ENCODE measurements at places on chromosomes 1 and 21.

DNA sequence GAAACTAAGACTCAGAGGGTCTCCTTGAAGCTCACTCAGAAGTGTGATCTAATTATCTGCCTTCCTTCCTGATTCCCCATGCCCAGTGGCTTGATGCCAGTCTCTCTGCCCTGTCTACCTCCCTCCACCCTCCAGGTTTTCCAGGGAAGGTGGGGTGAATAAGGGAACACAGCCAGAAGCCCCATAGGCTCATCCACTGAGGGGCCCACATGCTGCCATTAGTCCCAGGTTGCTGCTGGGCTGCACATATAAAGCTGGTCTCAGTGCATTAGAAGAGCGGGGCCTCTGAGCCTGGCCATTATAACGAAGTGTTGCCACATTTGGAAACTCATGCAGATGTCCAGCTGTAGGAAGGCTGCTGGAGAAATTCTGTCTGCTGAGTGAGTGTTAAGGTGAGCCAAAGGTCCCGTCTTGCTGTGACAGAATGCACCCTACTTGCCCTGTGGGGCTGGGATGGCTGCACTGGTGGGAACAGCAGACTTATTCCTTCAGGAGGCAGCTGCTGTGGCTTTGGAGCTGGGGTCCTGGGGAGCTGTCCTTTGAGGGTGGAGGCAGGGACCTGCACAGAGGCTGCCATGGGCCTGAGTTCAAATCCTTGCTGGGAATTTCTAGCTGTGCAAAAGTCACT, 2.9 kb downstream of the ADORA1 start:
- no peak for DNase-seq

DNA sequence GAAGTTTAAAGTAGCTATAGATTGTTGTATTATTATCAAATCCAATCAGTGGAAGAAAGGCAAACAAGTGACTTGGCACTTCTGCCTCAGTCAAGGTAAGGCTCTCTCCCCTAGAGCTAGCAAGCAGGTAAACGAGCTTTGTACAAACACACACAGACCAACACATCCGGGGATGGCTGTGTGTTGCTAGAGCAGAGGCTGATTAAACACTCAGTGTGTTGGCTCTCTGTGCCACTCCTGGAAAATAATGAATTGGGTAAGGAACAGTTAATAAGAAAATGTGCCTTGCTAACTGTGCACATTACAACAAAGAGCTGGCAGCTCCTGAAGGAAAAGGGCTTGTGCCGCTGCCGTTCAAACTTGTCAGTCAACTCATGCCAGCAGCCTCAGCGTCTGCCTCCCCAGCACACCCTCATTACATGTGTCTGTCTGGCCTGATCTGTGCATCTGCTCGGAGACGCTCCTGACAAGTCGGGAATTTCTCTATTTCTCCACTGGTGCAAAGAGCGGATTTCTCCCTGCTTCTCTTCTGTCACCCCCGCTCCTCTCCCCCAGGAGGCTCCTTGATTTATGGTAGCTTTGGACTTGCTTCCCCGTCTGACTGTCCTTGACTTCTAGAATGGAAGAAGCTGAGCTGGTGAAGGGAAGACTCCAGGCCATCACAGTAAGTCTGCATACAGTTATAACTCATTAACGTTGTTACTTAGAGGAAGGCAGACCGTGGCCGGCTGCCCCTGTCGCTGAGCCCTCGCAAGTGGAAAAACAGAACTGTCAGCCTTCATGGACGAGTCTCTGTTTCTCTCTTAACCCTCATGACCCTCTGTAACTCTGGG, at the start of gene PALMD:
PALMD (plus strand) TSS at position 415 of the 833 bp plus-strand sequence; CDS start at position 620, 205 bp downstream.
- peak; percentile 17 for DNase-seq

DNA sequence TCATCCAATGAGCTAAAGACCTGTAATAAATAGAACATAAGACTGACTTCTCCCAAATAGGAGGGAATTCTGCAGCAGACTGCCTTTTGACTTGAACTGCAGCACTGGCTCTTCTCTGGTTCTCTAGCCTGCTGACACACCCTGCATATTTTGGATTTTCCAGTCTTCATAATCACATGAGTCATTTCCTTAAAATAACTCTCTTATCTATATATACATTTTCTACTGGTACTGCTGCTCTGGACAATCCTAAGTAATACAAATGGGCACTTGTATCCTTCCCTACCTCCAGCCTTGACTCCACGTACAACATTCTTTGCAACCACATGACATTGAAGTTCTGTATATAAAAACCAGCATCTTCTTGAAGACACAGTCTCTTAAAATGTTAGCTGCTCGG, 429.4 kb upstream of the TMPRSS15 start:
- DNase-seq = no peak

DNA sequence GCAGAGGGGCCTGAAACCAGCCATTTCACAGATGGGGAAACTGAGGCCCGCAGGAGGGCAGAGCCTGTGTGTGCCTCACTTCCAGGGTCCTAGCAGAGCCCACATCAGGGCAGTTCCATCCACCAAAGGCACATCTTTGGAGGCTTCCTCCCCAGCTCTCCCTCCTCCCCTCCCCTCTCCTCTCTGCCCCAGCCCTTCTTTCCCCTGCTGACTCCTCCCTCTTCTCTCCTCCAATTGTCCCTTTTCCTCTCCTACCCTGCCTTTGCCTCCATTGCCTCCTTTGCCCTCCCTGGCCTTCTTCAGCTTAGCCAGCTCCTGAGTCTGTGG, 56.6 kb downstream of the TMEM53 start:
- DNase-seq = no peak

DNA sequence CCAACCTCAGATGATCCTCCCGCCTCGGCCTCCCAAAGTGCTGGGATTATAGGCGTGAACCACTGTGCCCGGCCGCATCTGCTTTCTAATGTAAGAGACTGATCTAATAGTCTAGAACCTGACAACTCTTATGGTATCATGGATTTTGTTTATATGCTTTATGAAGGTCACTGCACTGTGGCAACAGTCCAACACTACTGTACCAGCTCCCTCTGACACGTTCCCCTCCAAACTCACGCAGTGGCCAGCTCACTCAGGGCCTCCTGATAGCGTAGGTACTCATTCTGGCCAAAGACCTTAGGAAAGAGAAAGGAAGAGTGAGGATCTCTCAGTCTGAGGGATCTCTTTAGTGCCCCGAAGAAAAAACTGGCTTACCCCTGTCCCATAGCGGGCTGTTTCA, 6.0 kb upstream of the CFAP141 start:
- no peak for DNase-seq

- no peak for DNase-seq
These were observed 52.9 kb downstream of the PDE4B start for GRCh38 chr1:65845535-65846060.

DNA sequence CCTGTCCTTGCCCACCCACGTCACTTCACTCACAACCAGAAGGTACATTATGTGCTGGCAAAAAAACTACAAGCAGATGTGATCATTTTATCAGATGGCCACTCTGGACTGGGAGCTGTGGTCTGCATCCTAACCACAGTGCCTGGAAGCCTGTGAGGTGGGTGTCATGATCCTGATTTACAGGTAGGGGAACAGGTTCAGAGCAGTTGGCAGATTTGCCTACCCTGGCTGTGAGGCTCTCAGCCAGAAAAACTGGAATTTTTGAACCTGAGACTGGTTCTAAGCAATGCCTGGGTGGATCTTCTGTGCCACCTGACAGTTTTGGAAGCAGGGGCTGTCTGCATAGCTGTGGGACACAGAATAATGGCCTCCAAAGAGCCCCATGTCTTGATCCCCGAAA, 150.8 kb downstream of the SYF2 start:
- DNase-seq = no peak

DNA sequence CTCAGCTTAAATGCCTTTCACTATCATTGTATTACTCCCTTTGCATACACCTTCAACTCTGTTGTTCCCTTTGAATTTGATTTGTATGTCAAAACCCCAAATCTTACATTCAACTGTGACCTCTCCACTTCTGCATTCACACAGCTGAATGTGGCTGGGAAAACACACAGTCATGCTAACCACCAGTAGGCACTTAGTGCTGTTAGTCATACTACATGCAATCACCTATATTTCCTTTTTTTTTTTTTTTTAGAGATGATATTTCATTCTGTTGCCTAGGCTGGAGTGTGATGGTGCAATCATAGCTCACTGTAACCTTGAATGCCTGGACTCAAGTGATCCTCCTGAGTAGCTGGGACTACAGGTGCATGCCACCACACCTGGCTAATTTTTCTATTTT, 16.2 kb downstream of the BTBD8 start:
- no peak for DNase-seq
